Eye (tissue), 1 donor: ENCODE measurements at places on chromosomes 13 and 19.

DNA sequence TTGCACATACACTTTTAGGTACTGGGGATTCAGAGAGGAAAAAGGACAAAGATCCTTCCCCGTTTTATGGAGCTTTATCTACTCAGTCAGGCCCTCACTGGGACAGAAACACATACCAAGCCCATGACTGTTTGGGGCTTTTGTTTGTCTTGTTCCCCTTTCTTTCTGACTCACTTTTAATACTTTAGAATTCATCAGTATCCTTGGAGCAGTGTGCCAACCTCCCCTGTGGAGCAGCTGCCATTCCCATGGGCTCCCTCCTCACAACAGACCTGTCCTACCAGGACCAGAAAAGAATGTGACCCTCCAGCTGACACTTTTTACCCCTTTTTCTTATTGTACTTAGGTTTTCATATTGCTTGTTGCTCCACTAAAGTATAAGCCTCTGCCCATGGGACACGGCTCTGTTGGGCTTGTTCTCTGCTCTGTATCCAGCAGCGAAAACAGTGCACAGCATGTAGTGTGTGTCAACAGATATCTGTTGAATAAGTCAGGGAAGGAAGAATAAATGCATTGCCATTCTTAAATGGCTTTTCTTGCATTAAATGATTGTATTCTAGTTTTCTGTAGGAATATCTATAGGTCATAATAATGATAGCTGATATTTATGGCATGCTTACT lies 431.1 kb downstream of the EFNB2 start:
- no peak for DNase-seq

DNA sequence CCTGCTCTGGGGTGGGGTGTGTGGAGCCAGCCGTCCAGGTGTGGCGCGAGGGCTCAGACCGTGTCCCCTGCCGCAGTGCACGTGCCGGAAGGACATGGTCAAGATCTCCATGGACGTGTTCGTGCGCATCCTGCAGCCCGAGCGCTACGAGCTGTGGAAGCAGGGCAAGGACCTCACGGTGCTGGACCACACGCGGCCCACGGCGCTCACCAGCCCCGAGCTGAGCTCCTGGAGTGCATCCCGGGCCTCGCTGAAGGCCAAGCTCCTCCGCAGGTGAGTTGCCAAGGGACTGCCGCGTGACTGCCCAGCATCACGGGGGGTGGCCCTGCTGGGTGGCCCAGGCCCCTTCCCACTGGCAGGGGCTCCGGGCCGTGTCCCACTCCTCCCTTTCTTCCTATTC lies 141.6 kb downstream of the KDM4B start:
- DNase-seq = no peak

- peak; percentile 96 for DNase-seq
These were observed 17.8 kb upstream of the ENOX1 start for GRCh38 chr13:43804461-43805070.

DNA sequence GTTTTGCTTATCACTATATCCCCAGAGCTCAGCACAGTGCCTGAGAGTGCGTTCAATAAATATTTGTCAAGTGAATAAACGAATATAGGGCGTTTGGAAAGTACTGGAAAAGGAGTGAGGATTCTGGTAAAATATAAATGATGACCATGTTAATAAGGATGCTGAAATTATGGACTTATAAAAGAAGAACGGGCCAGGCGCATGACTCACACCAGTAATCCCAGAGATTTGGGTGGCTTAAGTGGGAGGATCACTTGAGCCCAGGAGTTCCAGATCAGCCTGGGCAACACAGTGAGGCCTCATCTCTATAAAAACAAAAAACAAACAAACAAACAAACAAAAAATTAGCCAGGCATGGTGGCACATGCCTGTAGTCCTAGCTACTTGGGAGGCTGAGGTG lies 198.1 kb downstream of the VWA8 start:
- no peak for DNase-seq

GRCh38 chr19:9140159-9140874 lies at the start of gene ZNF317:
Gene ZNF317 (plus strand): TSS chr19:9140397. CDS start chr19:9156017, 15,620 bp downstream.
- DNase-seq = peak; percentile 99

DNA sequence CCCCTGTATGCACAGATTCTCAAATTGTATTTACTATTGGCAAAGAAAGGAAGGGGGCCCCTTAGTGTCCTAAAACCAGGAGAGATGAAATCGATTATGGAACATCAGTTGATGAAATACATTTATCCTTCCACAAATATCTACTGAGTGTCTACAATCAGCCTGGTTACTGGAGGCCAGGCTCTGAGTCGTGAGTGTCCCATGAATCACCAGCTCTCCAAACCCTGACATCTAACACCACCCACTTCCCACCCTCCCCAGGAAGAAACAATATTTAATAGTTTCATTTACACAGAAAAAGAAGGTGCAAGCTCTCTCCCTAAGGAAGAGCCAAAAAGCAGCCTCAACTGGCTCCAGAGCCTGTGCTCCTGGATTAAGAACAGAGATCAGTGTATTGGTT lies 25.2 kb downstream of the KCTD15 start:
- no peak for DNase-seq

DNA sequence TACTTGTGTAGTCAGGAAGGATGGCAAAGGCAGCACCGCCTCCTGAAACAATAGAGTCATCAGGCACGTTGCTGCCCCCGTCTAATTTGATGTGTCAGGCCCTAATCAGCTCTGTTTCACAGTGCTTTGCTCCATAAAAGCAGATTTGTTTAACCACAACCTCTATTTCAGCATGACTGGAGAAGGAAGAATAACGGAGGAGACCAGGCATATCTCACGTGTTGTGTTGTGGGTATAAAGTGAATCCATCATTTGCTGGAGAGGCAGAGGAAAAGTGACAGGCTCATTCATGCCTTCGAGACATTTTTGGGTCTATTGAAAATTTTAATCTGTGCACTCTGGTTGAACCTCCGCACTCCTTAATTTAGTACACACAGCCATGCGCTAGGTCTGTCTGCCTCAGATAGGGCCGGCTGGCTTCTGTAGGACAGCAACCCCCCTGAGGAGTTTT lies 940.4 kb upstream of the SLC10A2 start:
- DNase-seq = peak; percentile 92

DNA sequence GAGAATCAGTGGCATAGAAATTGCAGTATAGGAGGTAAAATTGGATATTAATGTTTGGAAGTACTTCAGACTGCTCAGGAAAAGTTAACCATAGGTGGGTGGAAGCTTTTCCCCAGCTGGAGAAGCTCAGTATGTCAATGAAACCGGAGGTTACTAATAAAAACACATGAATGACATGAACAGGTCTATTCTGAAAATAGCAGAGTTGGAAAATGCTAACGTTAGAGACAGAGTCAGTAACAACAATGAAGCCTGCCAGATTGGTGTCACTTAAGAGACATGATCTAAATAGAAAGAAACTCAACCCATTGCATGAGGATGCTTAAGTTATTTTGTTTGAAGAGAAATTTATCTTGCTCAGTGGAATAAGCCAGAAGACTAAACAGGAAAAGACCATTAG lies 364.5 kb downstream of the DNAJC15 start:
- no peak for DNase-seq

DNA sequence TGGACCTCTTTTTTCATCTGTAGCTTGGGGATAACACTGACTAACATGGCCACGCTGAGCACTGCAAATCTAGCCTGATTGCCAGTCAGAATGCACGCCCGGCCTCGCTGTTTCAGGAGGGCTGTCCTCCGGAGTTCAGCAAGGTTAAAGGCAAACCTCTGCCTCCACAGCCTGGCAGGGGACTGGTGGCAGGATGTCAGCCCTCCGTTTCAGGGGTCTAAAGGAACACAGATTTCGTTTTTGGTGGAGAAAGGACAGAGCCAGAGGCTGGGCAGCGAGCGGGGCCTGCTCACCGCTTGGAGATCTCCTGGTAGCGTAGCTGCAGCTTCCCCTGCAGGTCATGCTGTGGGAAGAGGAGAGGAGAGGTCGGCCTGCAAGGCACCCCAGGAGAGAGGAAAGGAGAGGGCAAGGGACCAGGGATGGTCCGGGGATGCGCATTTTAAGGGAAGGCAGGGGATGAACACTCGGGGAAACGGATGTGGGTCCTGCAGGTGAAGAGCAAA lies 560 bp downstream of the NDUFA7 start:
- DNase-seq = no peak
